ENCODE measurements at places on chromosomes 3 and 15. TPM values are rescaled to one million over a fixed set of nuclear protein-coding genes. Genes with fewer than 3 reads are reported as not detected.

- no peak for DNase-seq
Observed at GRCh38 chr15:77017761-77018720, 23.1 kb downstream of the PSTPIP1 start.

Gene CPLX3
- 0.41 TPM for total RNA-seq

DNA sequence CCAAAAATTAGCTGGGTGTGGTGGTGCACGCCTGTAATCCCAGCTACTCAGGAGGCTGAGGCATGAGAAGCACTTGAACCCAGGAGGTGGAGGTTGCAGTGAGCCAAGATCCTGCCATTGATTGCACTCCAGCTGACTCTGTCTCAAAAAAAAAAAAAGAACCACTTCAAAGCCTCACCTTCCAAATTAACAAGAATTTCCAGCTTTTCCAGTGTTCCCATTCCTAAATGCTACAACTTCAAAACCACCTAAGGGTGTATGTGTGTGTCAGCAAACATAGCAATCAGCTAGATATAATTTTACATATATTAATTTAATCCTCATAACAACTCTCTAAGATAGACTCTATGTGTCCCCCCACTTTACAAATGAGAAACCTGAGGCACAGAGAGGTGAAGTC is 512.5 kb upstream of the PROK2 start:
- no peak for DNase-seq

DNA sequence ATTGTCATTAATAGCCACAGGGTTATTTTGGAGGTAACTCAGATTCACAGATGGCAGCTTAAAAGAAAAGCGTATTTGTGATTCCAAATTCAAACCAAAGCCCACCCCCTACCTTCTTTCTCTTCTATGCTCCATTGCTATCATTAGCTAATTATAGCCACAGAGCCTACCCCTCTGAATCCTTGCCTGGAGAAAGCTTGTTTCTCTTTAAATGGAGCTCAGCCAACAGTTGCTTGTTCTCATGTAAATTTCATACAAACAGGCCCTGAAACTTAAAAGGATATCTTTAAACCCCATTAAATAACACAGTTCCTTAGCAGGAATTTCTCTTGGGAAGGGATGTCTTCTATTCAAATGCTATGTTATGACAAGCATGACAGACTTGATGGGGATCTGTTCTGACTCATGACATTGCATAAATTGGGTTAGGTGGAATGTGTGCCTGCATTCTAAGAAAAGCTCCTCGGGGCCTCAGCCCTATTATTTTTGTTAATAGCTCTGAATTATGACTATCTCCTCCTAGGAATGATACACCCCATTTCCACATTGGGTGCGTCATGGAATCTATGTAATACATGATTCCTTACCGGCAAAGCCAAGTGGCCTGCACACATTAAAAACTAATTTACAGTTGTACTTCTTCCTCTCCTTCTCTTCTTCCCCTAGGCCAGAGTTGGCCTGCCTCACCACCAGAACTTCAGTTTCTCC is 265.8 kb downstream of the TAFA4 start:
- DNase-seq: no peak

DNA sequence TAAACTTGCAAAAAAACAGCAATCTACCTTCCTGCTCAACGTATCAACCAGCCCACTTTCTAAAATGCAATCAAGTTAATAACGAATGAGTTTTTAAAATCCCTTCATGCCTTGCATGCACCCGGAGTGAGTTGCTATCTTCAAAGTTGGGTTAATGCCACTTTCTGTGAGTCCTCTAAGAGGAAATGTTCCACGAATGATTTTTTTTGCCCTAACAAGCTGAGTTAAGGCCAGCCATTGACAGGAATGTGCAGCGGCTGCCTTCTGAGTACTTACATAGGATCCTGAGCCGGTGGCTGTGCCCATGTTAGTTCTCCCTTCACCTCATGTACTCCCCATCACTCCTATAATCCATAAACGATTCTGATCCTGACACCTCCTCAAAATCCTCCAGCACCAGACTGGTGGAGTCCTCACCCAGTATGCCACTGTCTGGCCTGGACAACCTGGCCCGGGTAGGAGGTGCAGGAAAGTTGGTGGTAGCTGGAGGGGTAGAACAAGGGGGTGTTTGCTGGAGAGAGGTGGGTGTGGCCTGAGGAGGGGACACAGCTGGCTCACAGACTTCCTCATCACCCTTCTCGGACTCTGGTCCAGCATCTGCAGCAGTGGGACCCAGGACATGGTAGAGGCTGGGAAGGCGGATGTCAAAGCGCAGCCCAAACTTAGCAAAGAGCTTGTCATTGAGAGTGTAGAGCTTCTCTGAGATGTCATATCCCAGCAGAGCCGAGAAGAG is 12.4 kb downstream of the POPDC2 start:
- no peak for DNase-seq

- peak; percentile 82 for DNase-seq
Observed at GRCh38 chr3:170802164-170803151, 67.5 kb downstream of the RPL22L1 start.

Gene MB21D2
- 6.0 TPM for total RNA-seq

Gene LYZL4
- total RNA-seq: not detected

- DNase-seq: peak; percentile 29
Observed at GRCh38 chr3:127037021-127037400, 54.1 kb downstream of the PLXNA1 start.

DNA sequence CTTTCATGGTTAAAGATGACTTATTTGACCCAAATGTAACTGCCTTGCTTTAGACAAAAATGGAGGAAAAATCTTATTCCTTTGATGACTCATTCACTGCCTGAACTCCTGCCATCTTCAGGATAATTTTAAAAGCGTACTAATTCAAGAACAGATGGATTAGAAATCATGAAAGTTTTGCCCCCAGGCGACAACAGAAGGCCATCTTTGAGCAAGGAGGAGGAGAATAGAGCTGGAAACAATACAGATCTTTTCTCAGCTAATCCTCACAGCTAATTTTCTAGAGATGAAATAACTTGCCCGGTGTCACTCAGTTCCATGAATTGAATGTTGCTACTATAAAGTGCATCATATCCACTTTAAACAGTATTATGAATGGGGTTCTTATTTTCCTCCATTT is 324.7 kb upstream of the RARB start:
- no peak for DNase-seq

- DNase-seq: peak; percentile 83
Observed at GRCh38 chr3:177358091-177358976, 161.1 kb upstream of the TBL1XR1 start.

- no peak for DNase-seq
Observed at GRCh38 chr3:171944118-171945016, 95.0 kb upstream of the FNDC3B start.

GRCh38 chr15:74565381-74566085 is 24.5 kb downstream of the ARID3B start:
- no peak for DNase-seq

Gene HERC2
- 85.6 TPM for total RNA-seq

GRCh38 chr3:194326192-194326967 is 24.7 kb downstream of the CPN2 start:
- DNase-seq: no peak

Gene PYGO1
- 17.6 TPM for total RNA-seq

Gene PDZRN3
- total RNA-seq: 172 TPM

Gene CPNE9
- not detected for total RNA-seq

- no peak for DNase-seq
Observed at GRCh38 chr15:101407966-101408775, 81.3 kb downstream of the PCSK6 start.

- DNase-seq: no peak
Observed at GRCh38 chr15:43974852-43975251, 148.1 kb downstream of the WDR76 start.

GRCh38 chr3:52177701-52178042 is 20.3 kb upstream of the ALAS1 start:
- DNase-seq: peak; percentile 26

- no peak for DNase-seq
Observed at GRCh38 chr3:29307295-29307694, 26.4 kb downstream of the RBMS3 start.

Gene BFSP2
- total RNA-seq: not detected

DNA sequence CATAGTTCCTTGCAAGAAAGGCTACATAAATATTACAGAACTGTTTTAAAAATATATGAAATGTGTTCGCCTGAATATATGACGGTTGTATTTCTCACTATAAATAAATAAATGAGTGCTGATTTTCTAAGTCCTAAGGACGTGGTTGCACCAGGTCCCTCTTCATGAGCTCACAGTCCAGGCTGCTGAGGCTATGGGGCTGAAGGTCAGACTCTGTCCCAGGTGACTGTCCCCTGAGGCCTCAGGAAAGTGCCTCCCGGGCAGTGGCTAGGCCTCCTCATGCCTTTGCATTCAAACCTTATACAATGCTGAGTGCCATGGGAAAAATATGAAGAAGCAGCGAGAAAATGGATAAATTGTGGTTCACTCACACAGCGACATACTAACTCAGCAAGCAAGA is 43.5 kb upstream of the SSR3 start:
- DNase-seq: no peak

Gene ALDH1A3
- total RNA-seq: 38.3 TPM

DNA sequence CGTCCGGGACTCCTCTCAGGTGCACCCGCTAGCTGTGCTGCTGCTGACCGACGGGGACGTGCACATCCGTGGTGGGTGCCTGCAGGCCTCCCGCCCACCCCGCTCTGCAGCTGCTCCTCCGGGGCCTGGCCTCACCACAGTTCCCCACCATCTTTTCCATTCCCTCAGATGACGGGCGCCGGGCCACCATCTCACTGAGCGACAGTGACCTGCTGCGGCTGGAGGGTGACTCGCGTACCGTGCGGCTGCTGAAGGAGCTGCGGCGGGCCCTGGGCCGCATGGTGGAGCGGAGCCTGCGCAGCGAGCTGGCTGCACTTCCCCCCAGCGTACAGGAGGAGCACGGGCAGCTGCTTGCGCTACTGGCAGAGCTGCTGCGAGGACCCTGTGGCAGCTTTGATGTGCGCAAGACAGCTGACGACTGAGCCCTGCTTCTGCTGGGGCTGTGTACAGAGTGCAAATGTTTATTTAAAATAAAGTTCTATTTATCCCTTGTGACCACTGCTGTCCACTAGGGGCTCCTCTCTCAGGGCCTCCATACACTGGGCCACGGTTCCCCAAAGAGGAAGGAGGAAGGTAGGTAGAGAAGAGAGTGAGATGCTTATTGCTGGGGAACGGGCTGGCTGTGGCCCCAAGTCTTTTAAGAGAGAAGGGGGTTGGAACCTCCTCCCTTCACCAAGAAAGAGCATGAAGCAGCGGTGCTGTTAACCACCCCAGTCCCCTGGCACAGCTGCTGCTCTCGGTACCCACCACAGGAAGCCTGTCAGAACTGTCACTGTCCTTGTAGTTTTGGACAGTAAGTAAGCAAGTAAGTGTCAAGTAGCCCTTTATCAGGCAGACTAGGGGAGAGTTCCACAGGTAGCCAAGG is 47.0 kb downstream of the DHX30 start:
- no peak for DNase-seq

Data from sigmoid colon (tissue), 7 donors.